ENCODE measurements at places on chromosomes 12 and 14.
A peak's percentile ranks its signal among the peaks of the same experiment; 100 is the strongest.

DNA sequence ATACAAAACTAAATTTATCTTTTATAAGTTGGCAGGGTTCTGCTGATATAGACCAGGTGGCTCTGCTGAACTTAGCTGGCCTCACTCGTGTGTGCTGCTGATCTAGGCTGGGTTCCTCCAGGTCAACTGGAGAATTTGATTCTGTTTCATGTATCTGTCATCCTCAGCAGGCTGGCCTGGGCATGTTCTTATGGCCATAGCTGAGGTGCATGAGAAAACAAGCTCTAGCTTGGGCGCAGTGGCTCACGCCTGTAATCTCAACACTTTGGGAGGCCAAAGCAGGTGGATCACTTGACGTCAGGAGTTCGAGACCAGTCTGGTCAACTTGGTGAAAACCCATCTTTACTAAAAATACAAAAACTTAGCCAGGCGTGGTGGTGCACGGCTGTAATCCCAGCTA is 24.3 kb upstream of the BCL2L14 start:
- no peak for DNase-seq

DNA sequence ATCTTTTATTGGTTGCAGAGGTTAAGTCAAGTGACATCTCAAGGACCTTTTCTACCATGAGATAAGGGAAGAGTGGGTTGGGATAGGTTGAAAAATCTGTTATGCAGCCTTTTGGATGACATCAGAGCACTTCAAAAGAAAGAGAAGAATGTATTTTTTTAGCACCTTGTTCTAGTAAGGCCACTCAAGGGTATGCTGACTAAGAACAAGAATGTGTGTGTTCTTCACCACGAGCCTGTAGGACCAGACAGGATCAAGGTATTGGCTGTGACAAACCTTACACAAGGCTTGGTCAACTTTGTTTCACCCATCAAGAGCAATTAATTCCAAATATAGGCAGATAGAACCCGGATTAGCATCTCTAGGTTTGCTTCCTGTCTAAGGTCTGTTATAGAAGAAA is 142.5 kb downstream of the SAMD4A start:
- DNase-seq = no peak

- DNase-seq = no peak
Observed at GRCh38 chr12:123006977-123007376, 26.5 kb downstream of the ARL6IP4 start.

- DNase-seq = no peak
Observed at GRCh38 chr14:29999013-29999539, 71.4 kb upstream of the PRKD1 start.

DNA sequence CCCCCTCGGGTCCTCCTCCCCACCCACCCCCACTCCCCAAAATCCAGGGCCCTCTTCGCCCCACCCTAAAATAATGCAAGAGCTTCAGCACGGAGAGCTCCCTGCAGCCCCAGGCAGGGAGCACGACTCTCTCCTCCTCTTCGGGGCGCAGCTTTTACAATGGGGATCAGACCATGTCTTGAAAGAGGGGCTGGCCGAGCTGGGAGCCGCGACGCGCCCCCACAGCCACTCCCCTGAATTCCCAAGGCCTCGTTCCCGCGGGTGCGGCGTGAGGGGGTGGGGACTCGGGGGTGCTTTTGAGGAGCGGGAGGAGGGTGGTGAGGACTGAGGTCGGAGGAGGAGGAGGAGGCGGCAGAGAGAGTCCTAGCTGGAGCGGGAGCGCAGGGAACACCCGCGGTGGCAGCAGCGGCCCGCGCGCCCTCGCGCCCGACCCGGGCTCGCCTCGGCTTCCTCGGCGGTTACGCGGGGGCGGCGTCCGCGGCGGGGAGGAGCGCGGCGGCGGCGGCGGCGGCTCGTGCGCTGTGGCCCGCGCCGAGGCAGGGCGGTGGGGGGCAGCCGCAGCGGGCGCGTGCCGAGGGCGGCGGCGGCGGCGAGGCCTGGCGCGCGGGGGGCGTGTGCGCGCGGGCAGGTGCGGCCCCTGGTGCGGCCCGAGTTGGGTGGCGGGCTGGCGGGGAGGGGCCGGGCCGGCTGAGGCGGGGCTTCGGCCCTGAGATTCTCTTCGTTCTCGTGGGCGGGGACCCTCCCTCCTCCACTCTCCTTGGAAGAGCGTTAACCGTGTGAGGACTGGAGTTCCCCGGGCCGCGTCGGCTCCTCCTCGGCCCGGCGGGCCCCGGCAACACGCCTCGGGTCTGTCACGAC is at the start of gene ANKS1B:
ANKS1B (minus strand) TSS at position 666 of the 858 bp plus-strand sequence. CDS start 699 bp downstream, outside the sequence.
- peak; percentile 66 for DNase-seq

- no peak for DNase-seq
Observed at GRCh38 chr12:120933786-120934185, 29.6 kb upstream of the SPPL3 start.

GRCh38 chr14:76615331-76615730 is 145.9 kb upstream of the VASH1 start:
- no peak for DNase-seq

GRCh38 chr12:76106631-76107030 is 22.1 kb upstream of the NAP1L1 start:
- no peak for DNase-seq

- DNase-seq = no peak
Observed at GRCh38 chr12:75360920-75361319, 26.4 kb downstream of the GLIPR1L1 start.

DNA sequence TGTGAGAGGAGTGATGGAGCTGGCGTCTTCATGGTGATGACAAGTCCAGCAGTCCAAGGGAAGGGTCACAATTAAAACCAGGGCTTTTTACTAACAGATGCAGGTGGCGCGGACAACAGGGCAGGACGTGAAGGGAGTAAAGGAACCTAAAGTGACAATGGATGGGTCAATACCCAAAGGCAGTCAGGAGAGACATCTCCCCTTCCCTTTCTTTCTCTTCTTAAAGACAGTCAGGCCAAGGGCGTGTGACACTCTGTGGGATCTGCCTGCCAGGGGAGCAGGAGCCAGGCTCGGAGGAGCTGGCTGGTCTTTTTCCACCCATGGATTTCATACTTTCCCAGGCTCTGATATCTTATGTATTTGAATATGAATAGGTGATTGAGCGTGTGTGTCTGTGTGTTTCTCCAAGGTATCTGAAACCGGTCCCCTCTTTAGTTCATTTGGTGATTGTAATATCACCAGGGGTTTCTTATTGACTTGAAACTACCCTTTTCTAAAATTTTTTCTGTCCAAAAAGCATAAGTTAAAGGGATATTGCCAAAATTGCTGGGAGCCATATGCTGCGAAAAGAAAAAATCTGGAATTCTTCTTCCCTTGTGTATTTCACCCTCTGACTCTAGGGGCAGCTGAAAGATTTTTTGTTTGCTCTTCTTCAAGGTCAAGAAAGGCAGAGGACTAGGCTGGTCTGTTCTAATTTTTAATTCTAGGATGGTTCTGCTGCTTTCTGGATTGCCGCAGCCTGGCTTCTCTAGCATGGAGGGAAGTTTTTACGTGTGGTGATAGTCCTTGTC is 61.8 kb downstream of the FBXL14 start:
- peak; percentile 48 for DNase-seq

- peak; percentile 65 for DNase-seq
Observed at GRCh38 chr14:75259510-75259855, 19.1 kb upstream of the FOS start.

GRCh38 chr14:68293404-68293803 is 473.8 kb downstream of the RAD51B start:
- no peak for DNase-seq

- DNase-seq = no peak
Observed at GRCh38 chr12:88960213-88960878, 380.1 kb upstream of the KITLG start.
